ENCODE measurements at places on chromosomes 6 and 20. TPM values are rescaled to one million over a fixed set of nuclear protein-coding genes. Genes with fewer than 3 reads are reported as not detected.

MRAP2 gene
- not detected for total RNA-seq

RIPOR3 gene
- not detected for total RNA-seq

WFDC2 gene
- total RNA-seq = not detected

DEFB132 gene
- not detected for total RNA-seq

DNA sequence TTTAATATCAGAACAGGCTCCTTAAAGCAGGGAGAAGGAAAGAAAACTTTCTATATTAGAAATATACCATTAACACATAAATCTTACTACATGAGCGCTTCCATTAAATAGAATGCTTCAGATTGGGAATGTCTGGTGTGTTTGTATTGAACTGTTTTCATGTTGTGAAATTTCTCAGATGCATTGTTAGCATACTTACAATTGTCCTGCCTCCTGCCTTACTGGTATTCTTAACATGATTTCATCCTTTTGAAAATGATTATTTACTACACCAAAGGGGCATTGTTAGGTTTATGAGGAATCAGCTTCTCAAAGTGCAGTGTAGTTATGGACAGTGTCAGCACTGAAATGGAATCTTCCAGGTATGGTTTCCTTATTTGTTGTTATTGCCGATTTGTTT, 145.6 kb downstream of the MTFR2 start:
- no peak for DNase-seq

DNA sequence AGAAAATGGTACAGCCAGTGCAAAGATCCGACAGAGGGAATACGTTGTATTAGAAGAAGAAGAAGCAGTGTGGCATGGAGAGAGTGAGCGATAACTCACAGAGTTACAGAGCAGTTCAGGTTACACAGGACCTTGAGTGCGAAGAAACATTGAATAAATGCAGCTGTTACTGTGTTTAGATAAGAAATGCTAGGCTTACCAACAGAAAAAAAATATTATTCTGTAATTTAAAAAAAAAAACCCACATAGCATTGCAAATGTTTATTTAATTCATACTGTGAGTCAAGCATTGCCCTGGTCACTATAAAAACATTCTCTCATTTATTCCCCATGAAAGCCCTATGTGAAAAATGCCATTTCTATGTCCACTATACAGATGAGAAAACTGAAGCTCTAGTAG, 373.4 kb upstream of the EPHA7 start:
- no peak for DNase-seq

GRCh38 chr6:4145083-4145482, 9.7 kb upstream of the ECI2 start:
- no peak for DNase-seq

GRCh38 chr6:121615493-121615892, 180.0 kb downstream of the GJA1 start:
- DNase-seq = no peak

- no peak for DNase-seq
These were observed 18.9 kb upstream of the RPL7L1 start for GRCh38 chr6:42860481-42860880.

- no peak for DNase-seq
These were observed 51.3 kb downstream of the HDDC2 start for GRCh38 chr6:125250511-125250910.

DNA sequence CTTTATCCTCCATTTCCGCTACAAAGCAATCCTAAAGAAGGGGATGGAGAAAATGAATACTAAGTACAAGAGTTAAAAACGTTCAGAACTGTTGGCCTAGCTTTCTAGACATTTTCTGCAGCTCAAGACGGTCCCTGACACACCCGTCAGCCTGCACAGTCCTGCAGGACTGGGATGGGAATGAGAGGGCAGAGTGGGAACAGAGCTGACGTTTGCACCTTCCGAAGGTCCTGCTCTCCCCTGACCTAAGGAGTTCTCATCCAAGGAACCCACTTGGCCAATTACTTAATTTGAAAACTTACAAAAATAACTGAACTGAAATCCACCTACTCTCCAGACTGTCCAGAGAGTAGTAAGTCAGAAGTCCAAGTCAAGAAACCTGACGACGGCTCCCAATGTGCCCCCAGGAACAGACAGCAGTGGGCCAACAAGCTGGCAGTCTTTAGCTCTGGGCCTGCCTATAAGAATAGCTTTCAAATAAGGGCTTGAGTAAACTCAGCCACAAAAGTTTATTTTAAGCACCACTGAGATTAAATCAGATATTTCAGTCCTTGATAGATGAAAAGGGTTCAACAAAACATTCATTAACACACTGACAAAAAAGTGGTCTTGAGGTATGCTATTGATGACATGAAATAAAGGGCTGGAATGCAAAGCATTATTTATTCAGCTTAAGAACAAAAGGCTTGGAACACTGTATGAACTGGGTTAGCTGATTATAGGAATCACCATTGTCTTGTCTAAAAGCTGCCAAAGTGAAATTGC, 76.8 kb downstream of the CNKSR3 start:
- DNase-seq = no peak

- DNase-seq = no peak
These were observed 25.4 kb downstream of the COL9A1 start for GRCh38 chr6:70277470-70277869.

GRCh38 chr20:1177680-1178079, 7.1 kb downstream of the TMEM74B start:
- DNase-seq = no peak

GRCh38 chr20:62305149-62305764, 2.5 kb downstream of the ADRM1 start:
- no peak for DNase-seq
